ENCODE measurements at places on chromosomes 5 and 9. TPM values are rescaled to one million over a fixed set of nuclear protein-coding genes. Genes with fewer than 3 reads are reported as not detected.

Gene NUTM2G
- not detected for total RNA-seq

Gene BHMT
- not detected for total RNA-seq

DNA sequence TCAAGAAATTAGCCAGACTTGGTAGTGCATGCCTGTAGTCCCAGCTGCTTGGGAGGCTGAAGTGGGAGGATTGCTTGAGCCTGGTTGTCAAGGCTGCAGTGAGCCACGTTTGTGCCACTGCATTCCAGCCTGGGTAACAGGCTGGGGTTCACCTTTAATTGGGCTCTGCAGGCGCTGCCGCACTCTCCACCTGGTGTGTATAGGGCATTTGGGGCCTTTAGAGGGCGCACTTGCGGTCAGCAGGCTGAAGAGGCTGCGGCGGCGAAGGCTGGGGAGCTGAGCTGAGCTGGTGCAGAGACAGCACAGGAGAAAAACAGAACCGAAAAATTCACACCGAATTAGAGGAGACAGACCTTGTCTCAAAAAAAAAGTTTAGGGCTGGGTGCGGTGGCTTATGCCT lies 31.2 kb downstream of the CDK7 start:
- DNase-seq, result no peak

- DNase-seq, result no peak
Measured at GRCh38 chr5:40453689-40454088, 226.0 kb upstream of the PTGER4 start.

DNA sequence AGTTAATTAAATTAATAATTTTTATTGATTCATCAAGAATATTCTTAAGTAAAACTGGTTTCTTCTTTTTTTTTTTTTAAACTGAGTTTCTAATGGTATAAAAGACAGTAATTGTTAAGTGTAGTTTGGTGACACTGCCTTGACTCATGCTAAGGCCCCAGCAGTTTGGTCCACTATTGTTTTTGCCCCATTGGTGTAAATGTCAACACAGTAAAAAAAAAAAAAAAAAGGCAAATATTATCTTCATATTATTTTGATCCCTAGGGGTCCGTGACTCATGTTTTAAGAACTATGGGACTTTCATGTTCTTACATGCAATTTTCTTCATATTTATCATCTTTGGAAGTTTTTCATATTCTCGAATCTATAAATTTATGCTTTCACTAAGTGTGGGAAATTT lies 29.2 kb upstream of the JAK2 start:
- no peak for DNase-seq
